NCI-H748 treated with DMSO at 0.1 percent for 48 hours (cell line): ENCODE measurements at places on chromosomes 7 and 10.

GRCh38 chr10:1542941-1543340, 194.4 kb downstream of the ADARB2 start:
- DNase-seq = no peak

- no peak for DNase-seq
Measured at GRCh38 chr7:134553976-134554375, 5.1 kb downstream of the AKR1B15 start.

- DNase-seq = no peak
Measured at GRCh38 chr10:118307859-118308258, 34.3 kb downstream of the FAM204A start.

DNA sequence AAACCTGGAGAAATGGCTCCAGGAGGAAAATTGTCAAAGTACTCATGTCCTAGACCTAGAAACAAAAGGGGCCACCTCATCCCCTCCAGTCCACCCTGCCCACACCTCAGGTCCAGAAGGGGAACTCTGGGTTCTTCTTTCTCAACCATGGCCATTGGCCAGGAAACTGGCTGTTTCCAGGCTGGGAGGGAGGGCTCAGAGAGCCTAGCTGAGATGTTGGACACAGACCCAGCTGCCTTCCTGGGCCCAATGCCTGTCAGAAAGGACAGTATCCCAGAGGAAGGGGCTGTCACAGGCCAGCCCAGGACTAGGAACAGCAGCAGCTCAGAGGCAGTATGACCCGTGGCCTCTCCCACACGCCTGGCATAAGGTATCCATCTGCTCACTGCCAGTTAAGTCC, 9.6 kb downstream of the GRID1 start:
- no peak for DNase-seq

- no peak for DNase-seq
Measured at GRCh38 chr7:148091882-148092281, 498.7 kb upstream of the C7orf33 start.

DNA sequence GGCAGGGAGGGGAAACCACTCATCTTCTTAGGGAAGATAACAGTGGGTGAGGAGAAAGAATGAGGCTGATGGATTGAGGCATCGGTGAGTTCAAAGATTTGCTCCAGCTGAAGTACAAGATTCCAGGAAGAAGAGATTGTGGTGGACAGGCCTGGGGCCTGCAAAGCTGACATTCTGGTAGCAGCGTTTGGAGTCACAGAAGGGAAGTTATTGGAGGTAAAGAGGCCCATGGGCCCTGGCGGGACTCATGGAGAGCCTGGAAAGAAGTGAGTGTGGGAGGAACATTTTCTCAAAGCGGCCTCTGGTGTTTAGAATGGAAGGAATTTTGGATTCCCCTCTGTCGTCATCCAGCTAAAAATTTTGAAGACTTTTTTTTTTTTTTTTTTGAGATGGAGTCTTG, 160.0 kb upstream of the KLF6 start:
- no peak for DNase-seq

DNA sequence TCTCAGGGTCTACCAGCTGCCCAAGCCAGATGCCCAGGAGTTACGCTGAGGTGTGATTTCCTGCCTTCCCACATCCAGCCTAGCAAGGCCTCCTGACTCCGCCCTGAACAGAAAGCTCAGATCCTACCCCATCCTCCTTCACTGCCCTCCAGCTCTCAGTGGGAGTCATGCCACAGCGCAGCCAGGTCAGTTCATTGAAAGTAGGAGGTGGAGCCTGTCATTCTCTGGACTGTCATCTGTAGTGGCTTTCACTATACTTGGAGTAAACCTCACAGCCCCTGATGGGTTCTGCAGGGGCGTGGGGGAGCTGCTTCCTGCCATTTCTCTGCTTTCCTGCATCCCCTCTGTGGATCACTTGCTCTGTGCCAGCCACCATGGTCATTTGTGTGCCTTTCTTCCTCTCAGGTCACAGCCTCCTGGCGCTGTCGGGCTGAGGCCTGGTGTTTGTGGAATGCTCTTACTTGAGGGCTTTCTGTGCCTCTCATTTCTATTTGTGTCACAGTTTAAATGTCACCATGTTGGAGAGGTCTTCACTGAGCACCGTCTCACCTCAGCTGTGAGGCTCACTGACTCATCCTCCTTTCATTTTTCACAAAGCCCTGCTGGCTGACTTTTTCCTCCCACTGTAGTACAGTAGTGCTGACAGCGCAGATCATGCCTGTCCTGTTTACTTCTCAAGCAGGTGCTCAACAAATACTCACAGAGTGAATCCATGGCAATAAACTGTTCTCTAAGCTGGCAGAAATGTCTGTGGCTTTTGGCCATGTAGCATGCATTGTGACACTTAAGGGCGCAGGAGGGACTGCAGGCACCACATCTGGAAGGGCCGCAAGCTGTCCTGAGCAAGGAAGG, 61.0 kb upstream of the TMEM248 start:
- DNase-seq = no peak

GRCh38 chr7:156777364-156778069, 115.5 kb downstream of the LMBR1 start:
- DNase-seq = no peak

- DNase-seq = no peak
Measured at GRCh38 chr7:117666031-117666430, 186.2 kb downstream of the CFTR start.

DNA sequence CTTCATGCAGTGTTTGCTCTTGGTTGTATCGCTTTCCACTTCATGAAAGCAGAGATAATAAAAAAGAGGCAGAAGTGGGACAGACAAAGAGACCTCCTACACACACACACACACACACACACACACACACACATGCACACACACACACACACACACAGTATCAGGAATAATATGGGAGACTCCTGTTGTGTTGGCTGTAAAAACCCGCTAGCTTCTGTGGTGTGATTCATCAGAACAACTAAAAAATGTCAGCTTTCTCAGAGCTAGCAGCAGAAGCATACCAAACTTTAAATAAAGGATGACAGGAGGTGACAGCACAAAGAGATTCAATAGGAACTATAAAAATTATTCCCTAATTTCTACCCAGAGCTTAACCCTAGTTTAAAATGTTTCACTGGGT, 148.2 kb upstream of the LRRTM3 start:
- DNase-seq = no peak

- no peak for DNase-seq
Measured at GRCh38 chr7:19114551-19114855, 2.9 kb downstream of the TWIST1 start.

- no peak for DNase-seq
Measured at GRCh38 chr10:71613261-71613777, 106.3 kb downstream of the C10orf105 start.

GRCh38 chr10:21943633-21944265, 59.8 kb downstream of the DNAJC1 start:
- no peak for DNase-seq

DNA sequence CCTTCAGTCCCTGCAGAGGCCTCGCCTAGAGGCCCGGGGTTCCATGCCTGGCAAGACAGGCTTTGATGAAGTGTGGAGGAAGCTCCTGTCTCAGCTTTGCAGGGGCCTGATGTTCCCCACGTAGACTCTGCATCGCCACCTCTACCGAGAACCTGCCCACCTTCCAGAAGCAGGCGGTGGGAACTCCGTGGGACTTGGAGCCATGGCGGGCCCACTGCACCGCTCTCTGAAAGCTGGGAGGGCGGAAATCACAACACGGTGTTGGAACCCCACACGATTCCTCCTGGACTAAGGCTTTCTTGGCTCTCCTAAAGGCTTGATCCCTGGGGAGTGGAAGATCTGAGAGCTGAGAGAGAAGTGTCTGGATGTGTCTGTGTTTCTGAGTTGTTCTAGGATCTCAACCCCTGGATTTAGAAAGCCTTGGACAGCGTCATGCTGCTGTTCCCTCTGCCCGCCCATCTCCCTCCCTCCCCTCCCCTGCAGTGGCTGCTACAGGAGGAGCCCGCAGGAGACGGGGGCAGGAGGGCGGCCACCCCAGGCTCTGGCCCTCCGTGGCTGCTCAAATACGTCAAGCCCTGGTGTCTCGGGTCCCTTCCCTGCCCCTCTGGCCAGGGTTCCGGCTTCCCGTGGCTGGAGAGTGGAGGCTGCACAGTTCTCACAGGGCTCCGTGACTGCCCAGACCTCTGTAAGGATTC, 79.7 kb downstream of the VIPR2 start:
- no peak for DNase-seq

DNA sequence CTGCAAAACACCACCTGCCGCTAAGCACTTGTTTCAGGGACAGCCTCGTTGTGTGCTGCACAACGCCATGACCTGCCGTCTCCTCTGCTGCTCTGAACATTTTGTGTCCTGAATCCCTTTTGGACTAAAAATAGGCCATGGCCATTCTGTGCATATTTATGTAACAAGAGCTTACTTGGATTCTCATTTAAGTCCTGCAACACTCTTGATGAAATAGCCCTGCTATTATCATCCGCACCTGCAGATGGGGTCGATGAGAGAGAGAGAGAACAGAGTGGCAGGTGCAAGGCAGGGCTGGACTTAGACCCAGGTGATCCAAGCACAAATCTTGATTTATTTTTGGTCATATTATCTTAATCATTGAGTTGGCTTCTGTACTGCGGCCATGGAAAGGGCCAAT, 121.2 kb upstream of the PRKCQ start:
- DNase-seq = no peak

GRCh38 chr7:16651396-16652239, 5.6 kb downstream of the BZW2 start:
- DNase-seq = no peak

DNA sequence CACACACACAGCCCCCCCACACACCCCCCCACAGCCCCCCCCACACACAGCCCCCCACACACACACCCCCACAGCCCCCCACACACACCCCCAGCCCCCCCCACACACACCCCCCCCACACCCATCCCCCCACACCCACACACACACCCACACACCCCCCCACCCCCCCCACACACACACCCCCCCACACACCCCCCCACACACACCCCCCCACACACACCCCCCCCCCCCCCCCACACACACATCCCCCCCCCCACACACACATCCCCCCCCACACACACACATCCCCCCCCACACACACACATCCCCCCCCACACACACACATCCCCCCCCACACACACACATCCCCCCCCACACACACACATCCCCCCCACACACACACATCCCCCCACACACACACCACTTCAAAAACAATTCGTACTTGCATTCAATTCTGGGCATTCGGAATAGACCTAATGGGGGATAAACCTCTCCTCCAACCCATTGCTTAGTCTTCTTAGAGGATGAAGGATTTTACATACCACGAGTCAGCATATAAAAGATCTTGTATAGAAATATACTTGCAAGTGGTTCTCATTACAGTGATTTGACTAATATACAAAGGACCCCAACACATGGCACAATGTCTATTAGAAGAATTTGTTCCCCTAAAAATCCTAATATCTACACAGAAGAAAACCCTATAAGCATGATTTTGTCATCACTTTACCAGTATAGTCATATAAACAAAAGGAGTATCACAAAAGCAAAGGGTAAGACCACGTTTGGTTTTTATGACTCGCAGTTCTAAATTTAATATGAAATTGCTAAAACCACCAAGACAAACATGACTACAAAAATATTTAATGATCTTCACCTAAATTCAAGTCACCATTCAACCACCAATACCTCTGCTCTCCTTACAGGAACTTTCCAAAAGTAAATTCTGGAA, 80.9 kb downstream of the DIP2C start:
- DNase-seq = no peak

GRCh38 chr10:6141296-6142151, 52.7 kb downstream of the RBM17 start:
- no peak for DNase-seq

- DNase-seq = no peak
Measured at GRCh38 chr10:22927166-22927565, 687 bp upstream of the ARMC3 start.

- no peak for DNase-seq
Measured at GRCh38 chr7:68279827-68280400, 1283.3 kb downstream of the TYW1 start.

- DNase-seq = no peak
Measured at GRCh38 chr7:24783698-24784097, 26.4 kb upstream of the GSDME start.

DNA sequence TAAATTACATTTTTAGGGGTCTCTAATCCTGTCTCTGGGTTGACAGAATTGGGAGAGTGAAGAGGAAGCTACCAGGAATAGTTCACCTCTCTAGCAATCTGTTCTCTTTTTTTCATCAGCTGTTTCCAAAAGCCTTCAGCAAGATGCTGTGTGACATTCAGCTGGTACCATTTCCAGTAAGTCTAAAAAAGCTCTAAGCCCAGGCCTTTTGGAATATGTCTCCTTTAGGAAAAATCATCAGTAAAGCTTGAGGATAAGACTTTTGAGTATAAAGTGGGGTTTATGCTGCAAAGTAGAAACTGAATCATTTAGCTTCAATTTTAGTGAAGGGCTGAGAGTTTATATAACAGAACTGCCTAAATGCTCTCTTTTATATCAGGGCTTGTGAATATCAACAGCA, 81.5 kb downstream of the CCNY start:
- DNase-seq = no peak

DNA sequence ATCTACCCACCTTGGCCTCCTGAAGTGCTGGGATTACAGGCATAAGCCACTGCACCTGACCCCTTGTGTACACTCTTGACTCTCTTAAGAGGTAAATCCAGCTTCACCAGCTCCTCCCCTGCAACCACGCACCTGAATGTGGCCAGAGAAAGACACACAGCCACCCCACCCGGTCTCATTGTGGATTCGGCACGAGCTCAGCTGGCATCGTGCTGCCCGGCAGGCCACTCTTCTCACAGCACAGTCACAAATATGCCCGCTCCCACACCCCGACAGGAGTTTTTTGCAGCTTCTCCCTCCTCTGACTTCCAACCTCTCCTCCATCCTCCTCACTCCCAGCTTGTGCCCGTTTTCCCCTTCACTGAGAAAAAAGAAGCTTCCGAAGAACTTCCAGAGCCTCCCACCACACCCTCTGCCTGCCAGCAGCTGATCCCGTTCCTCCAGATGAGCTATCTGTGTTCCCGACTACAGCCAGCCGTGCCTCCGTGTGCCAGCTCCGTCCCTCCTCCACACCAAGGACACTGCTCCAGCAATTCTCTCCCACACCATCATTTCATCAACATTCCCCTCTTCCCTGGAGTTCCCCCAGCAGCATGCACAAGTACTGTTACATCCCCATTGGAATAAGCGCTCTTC, 8.0 kb upstream of the SMARCD3 start:
- DNase-seq = no peak

DNA sequence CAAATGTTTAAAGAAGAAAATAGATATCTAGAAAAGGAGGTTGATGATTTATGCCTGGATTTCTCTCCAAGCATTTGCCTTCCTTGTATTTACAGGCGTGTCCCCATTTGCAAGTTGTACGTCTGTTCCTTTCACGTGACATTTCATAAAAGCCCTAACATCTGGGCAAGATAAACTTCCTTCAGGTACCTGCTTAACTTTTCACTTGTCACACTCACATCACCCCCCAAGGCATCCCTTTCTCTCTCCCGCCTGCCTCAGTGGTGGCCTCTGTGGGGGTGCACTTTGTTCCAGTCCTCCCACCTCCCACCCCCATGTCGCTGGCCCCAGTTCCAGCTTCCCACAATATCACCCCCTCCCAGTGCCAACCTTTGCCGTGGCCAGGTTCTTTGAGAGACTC, 6.7 kb downstream of the TWIST1 start:
- DNase-seq = no peak

GRCh38 chr7:151483711-151483983, 36.0 kb downstream of the RHEB start:
- no peak for DNase-seq

GRCh38 chr10:124874-125273, 10.4 kb upstream of the ZMYND11 start:
- DNase-seq = no peak

GRCh38 chr10:69458430-69459100, 7.3 kb downstream of the TSPAN15 start:
- no peak for DNase-seq
